ENCODE measurements at places on chromosomes 2 and 18. TPM values are rescaled to one million over a fixed set of nuclear protein-coding genes. Genes with fewer than 3 reads are reported as not detected.

IL36A gene
- total RNA-seq: not detected

GRCh38 chr2:42360493-42360889 is 526 bp downstream of the COX7A2L start:
- no peak for DNase-seq
- H3K36me3 ChIP-seq: no peaks in the 10 kb centered on the region
- peaks cover 38% of the 10 kb centered on the region for H3K4me1 ChIP-seq
- peak overlapping the region; percentile 95 for H3K4me3 ChIP-seq

DNA sequence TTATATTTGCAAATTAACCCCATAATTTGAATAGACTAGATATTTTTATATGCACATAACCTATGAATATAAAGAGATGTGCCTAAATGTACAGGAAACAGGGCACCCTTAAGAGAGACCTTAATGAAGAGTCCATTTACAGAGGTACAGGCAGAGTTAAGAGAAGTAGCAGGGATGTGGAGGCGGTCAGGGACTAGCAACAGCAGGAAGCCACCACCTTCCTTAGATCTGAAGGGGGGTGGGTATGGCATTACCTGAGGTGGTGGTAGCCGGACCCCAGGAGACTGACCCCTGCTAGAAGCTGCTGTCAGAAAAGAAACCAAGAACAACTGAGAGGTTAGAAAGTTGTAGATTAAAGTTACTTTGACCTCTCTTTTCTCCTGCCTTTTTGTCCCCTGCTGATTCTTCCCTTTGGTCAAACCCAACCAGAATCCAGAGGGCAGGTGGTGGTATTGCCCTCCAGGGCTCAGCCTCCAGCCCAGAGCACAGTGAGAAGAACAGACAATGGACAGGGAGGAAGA is 24.9 kb upstream of the ATG16L1 start:
- no peak overlapping the region for H3K4me3 ChIP-seq
- no peak for DNase-seq
- no peaks in the 10 kb centered on the region for H3K36me3 ChIP-seq

RAMP1 gene
- total RNA-seq: 275 TPM

SNTG2 gene
- total RNA-seq: not detected

GRCh38 chr2:42804891-42805290 is 12.5 kb upstream of the HAAO start:
- H3K27me3 ChIP-seq: no peaks in the 10 kb centered on the region
- DNase-seq: no peak
- H3K36me3 ChIP-seq: no peaks in the 10 kb centered on the region
- peaks cover 17% of the 10 kb centered on the region for H3K4me1 ChIP-seq
- H3K4me3 ChIP-seq: no peak overlapping the region

IL18R1 gene
- total RNA-seq: 5.0 TPM

GRCh38 chr2:128625963-128626759 is 307.5 kb upstream of the HS6ST1 start:
- no peak for DNase-seq
- no peaks in the 10 kb centered on the region for H3K36me3 ChIP-seq
- no peaks in the 10 kb centered on the region for H3K27me3 ChIP-seq
- H3K4me1 ChIP-seq: no peaks in the 10 kb centered on the region
- H3K27ac ChIP-seq: no peak overlapping the region

DNA sequence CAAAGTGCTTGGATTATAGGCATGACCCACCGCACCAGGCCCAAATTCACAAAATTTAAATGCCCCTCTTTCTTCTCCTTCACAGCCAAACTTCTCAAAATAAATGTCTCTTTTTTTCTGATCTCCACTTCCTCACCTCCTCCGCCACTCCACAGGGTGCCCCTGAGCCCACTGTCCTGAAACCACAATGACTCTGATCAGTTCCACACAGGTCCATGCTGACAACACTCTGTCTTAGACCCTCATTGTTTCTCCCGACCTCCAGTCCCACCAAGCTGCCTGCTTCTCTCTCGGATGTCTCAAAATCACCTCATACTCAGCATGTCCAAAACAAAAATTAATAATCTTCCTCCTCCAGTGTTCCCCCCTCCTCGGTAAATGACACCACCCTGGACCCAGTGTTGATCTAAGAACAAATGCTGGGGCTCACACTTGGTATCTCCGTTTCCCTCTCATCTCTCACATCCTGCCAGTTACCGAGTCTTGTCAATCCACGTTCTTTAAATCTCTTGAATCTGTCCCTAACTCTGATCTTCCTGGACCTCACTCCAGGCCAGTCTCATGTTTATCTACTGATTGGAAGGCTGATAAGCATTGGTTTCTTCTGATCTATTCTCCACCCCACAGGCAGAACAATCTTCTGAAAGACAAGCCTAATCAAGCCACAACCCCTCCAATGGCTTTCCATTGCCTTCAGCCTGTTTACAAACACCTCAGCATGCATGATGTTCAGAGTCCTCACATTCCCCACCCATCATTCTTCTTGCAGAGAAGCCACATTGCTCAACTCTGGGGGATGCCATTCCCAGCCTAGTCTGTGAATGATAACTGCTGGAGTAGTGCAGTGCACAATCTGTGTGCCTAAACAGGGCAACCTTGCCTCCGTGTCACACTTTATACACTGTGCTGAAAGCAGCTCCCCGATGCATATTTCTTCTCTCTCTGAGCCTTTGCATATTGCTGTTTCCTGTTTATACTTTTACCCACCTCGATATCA is 12.4 kb upstream of the ANKRD44 start:
- no peak for DNase-seq
- no peaks in the 10 kb centered on the region for H3K36me3 ChIP-seq
- H3K4me3 ChIP-seq: no peak overlapping the region
- H3K27me3 ChIP-seq: no peaks in the 10 kb centered on the region
- H3K4me1 ChIP-seq: no peaks in the 10 kb centered on the region

GRCh38 chr2:174145827-174146226 is 102.5 kb downstream of the OLA1 start:
- no peak overlapping the region for H3K4me3 ChIP-seq
- H3K36me3 ChIP-seq: no peaks in the 10 kb centered on the region
- no peak overlapping the region for H3K27ac ChIP-seq

POTEJ gene
- not detected for total RNA-seq

B3GNT7 gene
- total RNA-seq: 9.4 TPM
